Umbilical cord (tissue), 2 donors: ENCODE measurements at places on chromosomes 4 and X. TPM values are rescaled to one million over a fixed set of nuclear protein-coding genes. Genes with fewer than 3 reads are reported as not detected.

Gene BEX5
- total RNA-seq = not detected

Gene KLB
- total RNA-seq = 1.4 TPM

Gene KCNIP4
- 9.1 TPM for total RNA-seq

Gene NKAP
- total RNA-seq = 4.1 TPM

Gene REST
- 32.0 TPM for total RNA-seq

Gene MAOB
- total RNA-seq = 0.48 TPM

Gene UCHL1
- 23.6 TPM for total RNA-seq

Gene GPR34
- 44.5 TPM for total RNA-seq

Gene GAGE12E
- total RNA-seq = not detected

DNA sequence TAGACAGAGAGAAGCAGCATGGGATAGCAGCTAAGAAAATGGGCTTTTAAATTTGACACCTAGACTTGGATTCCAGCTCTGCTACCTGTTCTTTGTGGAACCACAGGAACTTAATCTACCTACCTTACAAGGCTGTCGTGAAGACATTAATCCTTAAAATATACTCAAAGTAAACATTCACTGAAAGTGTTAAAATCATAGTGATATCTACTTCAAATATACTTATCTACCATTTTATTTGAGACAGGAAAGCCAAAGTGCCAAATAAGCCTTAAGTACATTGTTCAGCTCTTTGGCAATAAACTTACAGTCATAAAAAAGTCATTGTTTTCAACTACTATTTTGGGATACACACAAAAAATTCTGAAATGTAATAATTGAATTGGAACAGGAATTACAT lies 295.0 kb upstream of the PITX2 start:
- no peak for DNase-seq

GRCh38 chrX:924017-924416 lies 288.4 kb downstream of the CRLF2 start:
- DNase-seq = no peak

- no peak for DNase-seq
These were observed 32.9 kb upstream of the GRID2 start for GRCh38 chr4:92270908-92271307.

GRCh38 chr4:138218976-138219375 lies 23.2 kb downstream of the SLC7A11 start:
- no peak for DNase-seq

DNA sequence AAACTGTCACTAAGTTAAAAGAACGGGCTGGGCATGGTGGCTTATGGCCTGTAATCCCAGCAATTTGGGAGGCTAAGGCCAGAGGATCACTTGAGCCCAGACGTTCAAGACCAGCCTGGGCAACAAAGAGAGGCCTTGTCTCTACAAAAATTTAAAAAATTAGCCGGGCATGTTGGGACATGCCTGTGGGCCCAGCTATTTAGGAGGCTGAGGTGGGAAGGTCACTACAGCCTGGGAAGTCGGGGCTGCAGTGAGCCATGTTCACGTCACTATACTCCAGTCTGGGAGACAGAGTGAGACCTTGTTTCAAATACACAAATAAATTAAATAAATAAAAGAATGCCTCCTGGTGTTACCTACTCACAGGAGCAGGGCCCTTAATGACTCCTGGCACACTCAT lies 69.5 kb downstream of the APBB2 start:
- no peak for DNase-seq

- DNase-seq = peak; percentile 41
These were observed 214.0 kb upstream of the UGT8 start for GRCh38 chr4:114384629-114385028.

DNA sequence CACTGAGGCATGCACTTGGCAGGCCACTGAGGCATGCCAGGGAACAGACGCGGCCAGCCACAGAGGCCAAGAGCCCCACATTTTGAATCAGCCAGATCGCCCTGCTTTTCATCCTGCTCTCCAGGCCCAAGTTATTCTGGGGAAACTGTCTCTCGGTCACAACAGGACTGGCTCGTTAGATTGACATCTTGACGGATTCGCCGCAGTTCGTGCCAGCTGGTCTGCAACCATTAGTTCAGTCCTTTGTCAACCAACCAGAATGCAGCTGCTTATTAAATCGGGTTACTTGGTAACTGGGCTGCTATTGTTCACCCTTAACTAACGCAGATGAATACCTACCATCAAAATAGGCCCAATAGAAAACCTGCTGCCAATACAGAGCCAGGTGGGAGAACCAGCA lies 16.7 kb downstream of the CLDN34 start:
- no peak for DNase-seq

DNA sequence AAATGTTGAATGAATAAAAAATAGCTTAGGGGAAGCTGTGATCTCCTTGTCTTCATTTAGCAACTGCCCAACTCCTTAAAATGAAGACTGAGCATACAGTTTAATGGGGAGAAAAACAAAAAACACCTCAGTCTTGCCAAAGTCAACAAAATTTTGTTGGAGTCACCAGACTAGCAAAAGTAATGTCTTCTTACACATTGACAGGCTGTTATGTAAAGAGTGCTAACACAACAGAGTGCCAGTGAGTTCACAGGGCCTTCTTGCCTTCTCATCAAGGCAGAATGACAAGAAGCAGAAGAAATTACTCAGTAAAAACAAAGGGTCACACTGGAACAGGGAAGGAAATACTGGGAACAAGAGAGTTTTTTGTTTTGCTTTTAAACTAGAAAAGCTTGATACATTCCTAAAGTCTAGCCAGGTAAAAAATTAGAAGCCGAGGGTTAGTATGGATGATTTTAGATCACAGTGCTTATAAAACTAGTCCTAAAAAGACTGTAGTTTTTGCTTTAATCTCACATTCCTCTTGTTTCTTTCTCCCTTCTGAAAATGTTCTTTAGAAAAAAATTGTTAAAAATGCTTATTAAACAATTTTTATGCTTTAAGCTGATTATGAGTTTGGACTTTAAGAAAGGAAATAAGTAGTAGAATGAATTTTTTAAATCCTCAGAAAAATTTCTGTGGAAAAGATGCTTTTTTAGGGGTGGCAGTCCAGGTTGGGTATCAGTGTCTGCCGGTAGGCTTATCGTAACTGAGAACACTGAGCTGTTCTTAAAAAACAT lies 38.7 kb upstream of the FRAS1 start:
- no peak for DNase-seq

- peak; percentile 56 for DNase-seq
These were observed 1.2 kb downstream of the PROM1 start for GRCh38 chr4:16082426-16083240.

- no peak for DNase-seq
These were observed 395.2 kb downstream of the SPOCK3 start for GRCh38 chr4:166838975-166839614.

DNA sequence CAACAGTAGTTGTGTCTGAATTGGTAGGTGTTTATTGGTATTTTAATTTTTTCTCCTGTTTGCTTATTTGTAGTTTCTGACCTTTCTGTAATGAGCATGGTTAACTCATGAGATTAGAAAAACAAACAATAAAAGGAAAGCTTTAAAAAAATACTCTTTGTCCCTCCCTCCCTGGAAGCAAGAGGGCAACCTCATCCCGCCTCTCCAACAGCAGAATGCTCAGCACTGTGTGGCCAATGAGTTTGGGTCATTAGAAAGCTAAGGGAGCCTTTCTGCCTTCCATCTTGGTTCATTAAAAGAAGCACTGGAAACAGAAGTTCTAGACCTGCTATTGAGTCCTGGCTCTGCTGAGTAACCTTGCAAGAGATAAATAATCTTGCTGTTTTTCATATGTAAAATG lies 33.9 kb downstream of the TRPC5 start:
- no peak for DNase-seq

- no peak for DNase-seq
These were observed 367.3 kb downstream of the CHIC1 start for GRCh38 chrX:73930300-73930699.

DNA sequence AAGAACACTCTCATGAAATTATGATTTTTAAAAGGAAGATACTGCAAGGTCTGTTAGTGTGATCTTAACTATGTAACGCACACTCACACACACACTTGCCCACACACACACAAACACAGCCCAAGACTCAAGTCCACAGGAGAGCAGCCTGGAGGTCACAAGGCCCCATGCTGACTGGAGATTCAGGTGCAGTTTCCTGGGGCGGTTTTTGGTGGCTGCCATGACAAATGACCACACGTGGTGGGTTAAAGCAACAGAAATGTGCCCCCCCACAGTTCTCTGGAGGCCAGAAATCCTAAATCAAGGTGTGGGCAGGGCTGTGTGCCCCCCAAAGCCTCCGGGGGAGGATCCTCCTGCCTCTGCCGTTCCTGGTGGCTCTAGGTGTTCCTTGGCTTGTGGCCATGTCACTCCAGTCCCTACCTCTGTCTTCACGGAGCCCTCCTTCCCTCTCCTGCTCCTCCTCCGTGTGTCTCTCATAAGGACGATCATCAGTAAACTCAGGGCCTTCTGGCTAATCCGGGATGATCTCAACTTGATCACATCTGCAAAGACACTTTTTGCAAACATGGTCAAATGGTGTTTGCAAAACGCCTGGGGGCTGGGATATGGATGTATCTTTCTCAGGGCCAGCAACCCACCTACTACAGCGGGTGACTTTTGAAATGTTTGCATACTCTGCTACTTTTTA lies 9.7 kb upstream of the HTRA3 start:
- DNase-seq = no peak

- no peak for DNase-seq
These were observed 90.8 kb downstream of the ZNF330 start for GRCh38 chr4:141311246-141312204.
